Mucosa of descending colon (tissue), 3 donors: ENCODE measurements at places on chromosomes 2 and 18.
A peak's percentile ranks its signal among the peaks of the same experiment; 100 is the strongest.

DNA sequence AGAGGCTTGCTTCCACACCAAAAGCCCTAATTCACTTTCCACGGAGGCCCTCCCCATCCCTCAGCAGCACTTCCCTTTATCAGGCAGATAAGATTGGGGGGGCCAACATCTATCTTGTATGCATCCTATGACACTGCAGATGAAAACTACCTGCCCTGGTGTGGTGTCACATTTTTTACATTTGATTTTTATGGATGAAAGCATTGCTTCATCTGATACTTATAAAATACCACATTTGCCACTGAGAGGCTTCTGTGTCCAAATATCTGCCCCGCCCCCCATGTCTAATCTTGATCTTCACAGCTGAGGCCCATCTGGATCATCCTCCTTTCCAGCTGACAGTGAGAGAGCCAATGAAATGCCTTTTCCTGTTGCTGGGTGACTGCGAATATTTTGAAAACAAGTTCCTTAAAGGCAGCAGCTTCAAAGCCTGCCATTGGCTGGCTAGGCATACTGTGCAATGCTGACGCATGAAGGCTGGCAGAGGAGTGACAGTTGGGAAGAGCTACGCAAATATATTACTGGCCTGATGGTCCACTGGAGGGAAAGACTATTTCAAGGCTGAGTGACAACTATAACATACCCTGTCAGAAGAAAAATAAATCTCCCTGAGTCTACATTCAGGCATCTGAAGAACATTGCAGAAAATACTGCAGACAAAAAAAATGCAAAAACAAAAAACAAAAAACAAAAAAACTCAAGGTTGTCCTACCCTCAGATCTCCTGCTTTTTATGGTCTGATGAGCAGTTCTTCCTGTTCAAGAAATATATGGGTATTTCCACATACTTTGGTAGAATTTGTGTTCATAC, 318.7 kb downstream of the PDE11A start:
- peak; percentile 46 for DNase-seq

GRCh38 chr2:187358531-187358930, 89.5 kb downstream of the CALCRL start:
- DNase-seq = no peak

DNA sequence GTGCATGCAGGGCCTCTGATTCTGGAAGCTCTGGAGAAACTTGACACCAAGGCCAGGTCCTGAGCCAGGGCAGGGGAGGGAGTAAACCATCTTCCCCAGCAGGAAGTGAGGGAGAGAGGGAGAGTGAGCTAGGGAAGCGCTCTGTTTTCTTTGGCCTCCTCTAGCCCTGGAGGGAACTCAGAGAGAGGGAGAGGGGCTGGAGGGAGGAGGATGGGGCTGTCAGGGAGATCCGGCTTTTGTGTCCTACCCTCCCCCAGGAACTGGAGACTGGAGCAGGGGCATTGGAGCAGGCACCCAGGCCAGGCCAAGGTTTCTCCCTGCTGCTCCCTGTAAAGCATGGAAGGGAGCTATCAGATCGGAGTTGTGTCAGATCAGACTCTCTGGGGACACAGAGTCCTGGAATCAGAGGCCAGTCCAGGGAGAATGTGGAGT, 22.7 kb upstream of the PKDCC start:
- DNase-seq = no peak

DNA sequence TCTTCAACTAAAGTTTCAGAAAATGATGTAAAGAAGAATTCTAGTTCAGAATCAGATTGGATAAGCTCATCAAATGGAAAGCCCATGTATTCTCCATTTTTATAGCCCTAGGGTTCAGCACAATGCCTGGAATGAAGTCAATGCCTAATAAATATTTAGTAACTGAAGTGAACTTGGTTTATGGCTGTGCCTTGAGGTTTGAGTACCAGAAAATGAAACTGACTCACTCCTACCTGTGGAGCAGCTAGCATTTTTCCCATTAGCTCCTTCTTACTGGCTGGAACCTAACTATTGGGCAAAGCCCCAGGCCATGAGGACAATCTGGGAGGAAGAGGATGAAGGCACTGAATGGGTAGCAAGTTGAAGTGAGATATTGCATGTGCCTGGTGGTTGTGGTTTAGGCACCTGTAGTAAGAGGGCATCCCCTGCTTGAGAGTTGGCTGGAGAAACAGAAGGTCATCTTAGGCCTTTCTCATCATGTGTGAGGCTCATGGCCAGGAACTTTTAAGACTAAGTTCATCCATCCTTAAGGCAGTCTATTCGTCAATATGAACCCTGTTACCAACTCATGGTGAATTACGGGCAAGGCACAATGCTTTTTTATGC, 85.0 kb upstream of the LYPD1 start:
- DNase-seq = no peak
